Effector memory CD8-positive, alpha-beta T cell (primary cell): ENCODE measurements at places on chromosomes 12 and 14.

GRCh38 chr12:3420693-3421092 lies 70.3 kb upstream of the PRMT8 start:
- H3K4me3 ChIP-seq: no peak overlapping the region
- no peaks in the 10 kb centered on the region for H3K36me3 ChIP-seq
- no peaks in the 10 kb centered on the region for H3K4me1 ChIP-seq
- H3K27me3 ChIP-seq: peaks cover 43% of the 10 kb centered on the region
- no peak overlapping the region for H3K27ac ChIP-seq
- DNase-seq: no peak

DNA sequence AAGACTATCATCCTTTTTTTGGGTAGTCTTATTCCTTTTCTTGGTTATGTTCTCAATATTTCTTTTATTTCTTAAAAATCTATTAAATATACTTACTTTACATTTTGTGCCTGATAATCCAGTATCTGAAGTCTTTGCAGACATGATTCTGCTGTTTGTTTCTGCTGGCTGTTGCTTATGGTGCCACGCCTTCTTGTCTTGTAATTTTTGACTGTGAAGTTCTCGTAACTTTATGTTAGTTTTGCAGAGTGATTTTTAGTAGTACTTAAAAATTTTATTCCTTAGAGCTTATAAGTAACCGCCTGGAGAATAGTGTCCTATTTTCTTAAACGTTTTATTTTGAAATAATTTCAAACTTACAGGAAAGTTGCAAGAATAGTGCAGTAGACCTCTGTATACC lies 10.5 kb downstream of the FRS2 start:
- no peak overlapping the region for H3K27ac ChIP-seq
- DNase-seq: no peak
- H3K4me1 ChIP-seq: peaks cover 56% of the 10 kb centered on the region
- H3K27me3 ChIP-seq: no peaks in the 10 kb centered on the region
- no peak overlapping the region for H3K4me3 ChIP-seq
- H3K36me3 ChIP-seq: no peaks in the 10 kb centered on the region

DNA sequence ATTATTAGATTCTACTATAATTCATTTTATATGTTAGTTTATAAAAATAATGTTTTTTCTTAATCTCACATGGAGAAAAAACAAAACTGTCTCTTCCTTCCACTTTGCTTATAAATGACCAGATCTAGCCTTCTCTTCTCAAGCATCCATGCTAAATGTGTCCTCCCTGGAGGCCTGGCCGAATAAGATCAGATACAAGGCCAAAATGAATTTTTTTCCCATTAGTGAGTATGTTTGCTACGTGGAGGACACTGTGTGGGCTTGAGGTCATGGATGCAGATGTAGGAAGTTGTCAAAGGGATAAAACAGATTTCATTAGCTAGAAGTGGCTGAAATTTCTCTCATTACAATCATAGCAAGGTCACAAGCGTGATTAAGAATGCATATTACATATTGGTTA lies 1244.9 kb upstream of the SEL1L start:
- no peak overlapping the region for H3K4me3 ChIP-seq
- H3K27ac ChIP-seq: no peak overlapping the region
- no peaks in the 10 kb centered on the region for H3K4me1 ChIP-seq
- H3K27me3 ChIP-seq: no peaks in the 10 kb centered on the region
- DNase-seq: no peak
- no peaks in the 10 kb centered on the region for H3K36me3 ChIP-seq

DNA sequence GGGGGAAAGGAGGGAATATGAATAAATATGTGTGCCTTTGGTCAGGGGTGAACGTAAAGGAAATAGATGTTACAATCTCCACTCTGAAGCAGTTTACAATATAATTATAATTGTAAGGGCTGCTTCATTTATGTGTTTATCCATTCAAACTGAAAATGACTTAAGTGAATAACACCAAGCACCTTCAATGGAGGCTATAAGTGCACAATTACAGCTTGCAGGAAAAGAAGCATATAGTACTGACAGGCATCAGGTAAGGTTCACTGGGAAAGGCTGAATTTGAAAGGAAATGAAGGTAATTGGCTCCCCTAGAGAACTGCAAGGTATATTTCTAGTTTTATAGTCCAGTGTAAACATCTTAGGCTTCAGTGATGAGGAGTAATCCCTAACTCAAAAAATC lies 192.7 kb downstream of the STXBP6 start:
- no peak overlapping the region for H3K27ac ChIP-seq
- H3K36me3 ChIP-seq: no peaks in the 10 kb centered on the region
- no peaks in the 10 kb centered on the region for H3K4me1 ChIP-seq
- H3K4me3 ChIP-seq: no peak overlapping the region

GRCh38 chr14:105538481-105539049 lies 12.2 kb downstream of the TMEM121 start:
- H3K36me3 ChIP-seq: peaks cover 10% of the 10 kb centered on the region
- peaks cover 43% of the 10 kb centered on the region for H3K27me3 ChIP-seq
- no peak overlapping the region for H3K4me3 ChIP-seq
- no peak for DNase-seq

DNA sequence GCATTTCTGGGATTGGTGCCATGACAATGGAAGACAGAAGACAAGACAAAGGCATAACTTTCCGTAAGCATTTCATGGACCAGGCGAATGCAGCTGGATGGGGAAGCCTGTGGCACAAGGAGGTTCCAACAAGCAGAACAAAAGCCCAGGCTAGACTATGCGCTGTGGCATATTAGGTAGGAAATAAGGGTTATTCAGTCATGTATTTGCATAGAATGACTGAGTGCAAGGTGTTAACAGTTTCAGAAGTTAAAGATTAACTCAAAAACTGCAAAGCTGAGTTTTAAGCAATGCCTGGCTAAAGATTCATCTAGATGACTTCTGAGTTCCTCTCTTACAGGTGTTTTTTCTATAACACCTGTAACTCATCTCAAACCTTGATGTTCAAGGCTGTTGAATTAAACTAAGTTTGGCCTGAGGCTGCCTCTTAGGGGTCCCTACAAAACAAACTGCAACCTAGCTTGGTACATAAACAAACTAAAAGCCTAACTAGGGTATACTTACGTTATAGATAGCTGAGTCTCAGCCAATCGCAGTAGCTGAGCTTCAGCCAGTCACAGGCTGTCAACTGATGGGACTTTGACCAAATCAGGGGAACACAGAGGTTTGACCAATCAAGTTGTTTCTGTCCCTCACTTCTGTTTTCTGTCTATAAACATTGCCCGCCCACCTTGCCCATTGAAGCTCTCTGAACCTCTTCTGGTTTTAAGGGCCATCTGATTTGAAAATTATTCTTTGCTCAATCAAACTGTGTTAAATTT lies 52.2 kb upstream of the PLBD1 start:
- H3K27me3 ChIP-seq: peaks cover 46% of the 10 kb centered on the region
- no peak overlapping the region for H3K27ac ChIP-seq
- no peaks in the 10 kb centered on the region for H3K4me1 ChIP-seq
- no peaks in the 10 kb centered on the region for H3K36me3 ChIP-seq

DNA sequence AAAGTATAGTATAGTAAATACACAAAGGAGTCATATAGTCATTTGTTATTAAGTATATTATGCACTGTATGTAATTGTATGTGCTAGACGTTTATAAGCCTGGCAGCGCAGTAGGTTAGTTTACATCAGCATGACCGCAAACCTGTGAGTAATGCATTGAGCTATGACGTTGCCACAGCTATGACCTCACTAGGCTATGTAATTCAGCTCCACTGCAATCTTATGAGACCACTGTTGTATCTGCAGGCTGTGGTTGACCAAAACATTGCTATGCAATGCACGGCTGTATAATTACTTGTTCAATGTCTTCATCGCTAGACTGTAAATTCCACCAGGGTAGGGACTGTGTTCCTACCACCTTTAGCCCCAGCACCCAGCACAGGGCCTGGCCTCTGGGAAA lies 53.2 kb upstream of the VASH1 start:
- no peaks in the 10 kb centered on the region for H3K36me3 ChIP-seq
- no peak for DNase-seq
- H3K4me3 ChIP-seq: no peak overlapping the region
- H3K4me1 ChIP-seq: no peaks in the 10 kb centered on the region

DNA sequence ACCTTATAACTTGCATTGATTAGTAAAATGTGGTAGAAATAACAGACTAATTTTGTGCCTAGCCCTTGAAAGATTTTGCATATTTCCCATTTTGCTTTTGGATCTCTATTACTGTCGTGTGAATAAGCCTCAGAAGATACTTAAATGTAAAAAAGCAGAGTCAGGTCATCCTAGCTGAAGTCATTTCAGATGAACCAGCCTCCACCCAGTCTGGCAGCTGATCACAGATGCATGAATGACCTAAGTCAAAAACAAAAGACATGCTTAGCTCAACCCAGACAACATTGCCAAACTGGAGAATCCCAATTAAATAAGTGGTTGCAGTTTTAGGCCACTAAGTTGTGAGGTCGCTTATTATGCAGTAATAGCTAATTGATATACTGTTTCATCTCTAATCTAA lies 349.9 kb downstream of the C12orf50 start:
- H3K27me3 ChIP-seq: no peaks in the 10 kb centered on the region
- no peak overlapping the region for H3K27ac ChIP-seq
- no peak for DNase-seq
- peaks cover 4% of the 10 kb centered on the region for H3K36me3 ChIP-seq
- H3K4me3 ChIP-seq: no peak overlapping the region
- no peaks in the 10 kb centered on the region for H3K4me1 ChIP-seq

DNA sequence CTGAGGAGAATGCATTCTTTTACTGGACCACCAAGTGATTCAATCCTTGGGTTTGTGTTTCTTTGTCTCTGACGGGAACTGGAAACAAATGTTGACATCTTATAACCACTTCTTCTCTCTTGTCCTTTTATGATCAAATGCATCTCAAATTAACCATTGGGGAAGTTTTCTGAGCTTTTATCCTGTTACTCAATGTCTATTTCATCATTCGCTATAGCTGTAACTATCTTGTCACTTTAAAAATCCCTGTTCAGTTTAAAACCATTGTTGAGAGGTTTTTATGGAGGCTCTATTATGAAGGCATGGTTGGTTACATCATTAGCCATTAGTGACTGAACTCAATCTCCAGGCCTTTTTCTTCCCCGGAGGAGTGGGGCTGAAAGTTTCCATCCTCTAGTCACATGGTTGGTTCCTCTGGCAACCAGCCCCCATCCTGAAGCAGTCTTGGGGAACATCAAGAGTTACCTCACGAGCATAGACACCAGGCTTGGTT lies 2.7 kb upstream of the CLEC6A start:
- no peak overlapping the region for H3K4me3 ChIP-seq
- H3K4me1 ChIP-seq: no peaks in the 10 kb centered on the region
- peaks cover 15% of the 10 kb centered on the region for H3K27me3 ChIP-seq
- DNase-seq: no peak
- no peak overlapping the region for H3K27ac ChIP-seq

GRCh38 chr14:32412103-32412502 lies 83.0 kb downstream of the AKAP6 start:
- H3K27ac ChIP-seq: no peak overlapping the region
- H3K27me3 ChIP-seq: no peaks in the 10 kb centered on the region
- no peak overlapping the region for H3K4me3 ChIP-seq
- DNase-seq: no peak
- no peaks in the 10 kb centered on the region for H3K4me1 ChIP-seq

GRCh38 chr12:7293670-7294069 lies 10.2 kb upstream of the ACSM4 start:
- DNase-seq: no peak
- no peaks in the 10 kb centered on the region for H3K4me1 ChIP-seq
- H3K36me3 ChIP-seq: no peaks in the 10 kb centered on the region
- no peak overlapping the region for H3K4me3 ChIP-seq

- no peaks in the 10 kb centered on the region for H3K4me1 ChIP-seq
- no peaks in the 10 kb centered on the region for H3K27me3 ChIP-seq
- DNase-seq: no peak
- H3K36me3 ChIP-seq: no peaks in the 10 kb centered on the region
Measured at GRCh38 chr12:17204289-17205054, 598.5 kb upstream of the LMO3 start.

GRCh38 chr14:34338056-34338455 lies 124.0 kb downstream of the SPTSSA start:
- H3K27ac ChIP-seq: no peak overlapping the region
- H3K4me3 ChIP-seq: no peak overlapping the region
- H3K27me3 ChIP-seq: no peaks in the 10 kb centered on the region
- DNase-seq: no peak
- H3K4me1 ChIP-seq: no peaks in the 10 kb centered on the region
- H3K36me3 ChIP-seq: no peaks in the 10 kb centered on the region

DNA sequence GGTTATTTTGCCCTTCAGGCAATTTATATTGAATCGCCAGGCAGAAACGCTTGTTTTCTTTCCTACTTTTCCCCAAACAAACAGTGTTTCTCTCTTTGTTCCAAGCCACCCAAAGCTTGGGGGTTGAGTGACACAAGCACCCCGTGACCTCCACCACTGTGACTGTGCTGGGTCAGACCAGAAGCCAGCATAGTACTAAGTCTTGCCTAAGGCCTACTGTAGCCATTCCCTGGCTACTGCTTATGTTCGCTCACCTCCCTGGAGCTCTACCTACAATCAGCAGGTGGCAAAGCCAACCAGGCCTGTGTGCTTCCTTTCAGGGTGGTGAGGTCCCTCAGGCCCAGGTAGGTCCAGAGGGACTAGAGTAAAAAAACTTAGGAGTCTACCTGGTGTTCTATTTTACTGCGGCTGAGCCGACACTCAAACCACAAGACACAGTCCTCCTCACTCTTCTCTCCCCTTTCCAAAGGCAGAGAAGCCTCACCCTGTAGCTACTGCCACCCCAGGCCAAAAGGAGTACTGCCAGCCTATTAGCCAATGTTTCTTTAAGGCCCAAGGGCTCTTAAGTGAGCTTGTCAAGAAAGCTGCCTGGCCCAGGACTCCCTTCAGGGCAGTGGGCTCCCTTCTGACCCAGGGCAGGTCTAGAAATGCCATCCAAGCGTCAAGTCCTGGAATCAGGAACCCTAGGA lies 411.8 kb upstream of the MIS18BP1 start:
- no peaks in the 10 kb centered on the region for H3K4me1 ChIP-seq
- no peaks in the 10 kb centered on the region for H3K27me3 ChIP-seq
- no peak for DNase-seq
- H3K4me3 ChIP-seq: no peak overlapping the region
- H3K27ac ChIP-seq: no peak overlapping the region

DNA sequence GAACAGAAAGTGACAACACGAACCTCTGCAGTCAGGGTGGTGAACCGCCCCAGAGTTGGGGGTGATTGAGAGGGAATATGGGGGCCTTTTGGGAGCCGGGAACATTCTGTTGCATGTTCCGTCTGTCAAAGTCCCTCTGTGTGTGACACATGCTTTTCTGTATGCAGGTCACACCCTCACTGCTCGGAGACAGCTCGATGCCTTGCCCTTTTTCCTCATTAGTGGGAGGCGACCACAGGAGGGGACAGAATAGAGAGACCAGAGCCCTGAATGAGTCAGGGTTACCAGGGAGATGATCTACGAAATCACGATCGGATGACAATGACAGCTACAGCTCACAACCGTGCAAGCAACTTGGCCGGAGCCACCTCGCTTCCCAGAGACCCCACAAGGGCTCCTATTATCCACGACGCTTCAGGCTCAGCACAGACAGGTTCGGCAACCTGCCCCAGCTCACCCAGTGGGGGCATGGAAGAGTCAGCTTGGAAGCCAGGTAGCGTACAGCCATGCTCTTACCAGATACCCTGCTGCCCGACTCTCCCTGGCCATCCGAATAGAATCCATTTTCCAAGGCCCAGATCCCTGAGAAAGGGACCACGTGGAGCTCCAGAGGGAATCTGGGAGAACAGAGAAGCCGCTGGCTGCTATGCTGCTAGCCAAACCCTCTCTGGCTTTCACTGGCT lies 38.8 kb downstream of the TESC start:
- H3K4me1 ChIP-seq: peaks cover 34% of the 10 kb centered on the region
- H3K36me3 ChIP-seq: peaks cover 19% of the 10 kb centered on the region
- H3K27me3 ChIP-seq: no peaks in the 10 kb centered on the region
- no peak for DNase-seq
- H3K27ac ChIP-seq: peak overlapping the region; percentile 41
- H3K4me3 ChIP-seq: no peak overlapping the region
